Cortex of kidney (tissue), 1 donor: ENCODE measurements at places on chromosomes 11 and 22.

GRCh38 chr11:3840004-3840869 is 522 bp downstream of the RHOG start:
- no peak for DNase-seq

DNA sequence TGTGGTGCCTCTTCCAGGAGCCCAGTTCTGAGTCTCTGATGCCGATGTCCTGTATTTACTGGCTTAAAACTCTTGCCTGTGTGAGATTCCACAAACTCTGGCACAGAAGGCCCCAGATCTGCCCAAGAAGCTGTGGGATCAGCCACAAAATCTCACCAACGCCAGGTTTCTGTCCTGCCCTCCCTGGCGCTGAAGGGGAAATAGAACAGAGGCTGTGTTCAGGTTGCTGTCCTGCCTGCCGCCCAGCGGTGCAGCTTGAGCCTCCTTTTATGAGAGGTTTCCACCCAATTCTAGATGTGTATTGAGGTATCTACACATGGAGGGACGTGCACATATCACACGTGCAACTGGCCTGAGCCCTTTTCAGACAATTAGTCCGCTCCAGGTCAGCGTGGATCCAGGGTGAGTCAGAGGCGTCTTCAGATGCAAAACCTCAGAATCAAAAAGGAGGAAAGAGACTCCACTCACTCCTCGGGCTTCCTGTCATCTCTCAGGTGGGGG is 2.2 kb downstream of the TMEM80 start:
- no peak for DNase-seq

GRCh38 chr22:34113381-34113780 is 193.1 kb upstream of the LARGE1 start:
- DNase-seq: no peak

DNA sequence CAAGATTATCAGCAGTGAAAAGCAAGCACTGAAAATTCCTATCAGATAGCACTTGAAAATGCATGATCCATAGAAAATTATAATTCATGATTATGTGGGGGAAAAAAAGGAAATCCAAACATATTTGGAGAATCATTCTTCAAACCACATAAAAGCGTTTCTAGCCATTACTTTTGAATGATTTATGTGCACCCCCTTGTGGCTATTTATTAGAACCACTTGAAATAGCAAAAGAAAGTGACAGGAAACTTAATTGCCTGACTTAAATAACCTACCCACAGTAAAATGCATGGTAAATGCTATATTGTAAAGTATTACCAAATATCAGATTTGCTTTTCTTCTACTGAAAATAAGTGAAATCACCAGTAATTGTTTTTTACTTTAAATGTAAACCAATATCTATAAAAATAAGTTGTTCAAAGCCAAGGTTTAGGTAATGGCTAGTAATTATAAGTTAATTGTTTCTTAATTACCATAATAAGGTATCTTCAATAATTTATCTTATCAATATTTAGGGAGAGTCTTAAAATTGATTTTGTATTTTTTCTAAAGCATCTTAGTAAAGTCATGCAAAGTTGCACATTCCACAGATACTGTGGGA is 168.5 kb downstream of the ARHGAP42 start:
- DNase-seq: no peak

DNA sequence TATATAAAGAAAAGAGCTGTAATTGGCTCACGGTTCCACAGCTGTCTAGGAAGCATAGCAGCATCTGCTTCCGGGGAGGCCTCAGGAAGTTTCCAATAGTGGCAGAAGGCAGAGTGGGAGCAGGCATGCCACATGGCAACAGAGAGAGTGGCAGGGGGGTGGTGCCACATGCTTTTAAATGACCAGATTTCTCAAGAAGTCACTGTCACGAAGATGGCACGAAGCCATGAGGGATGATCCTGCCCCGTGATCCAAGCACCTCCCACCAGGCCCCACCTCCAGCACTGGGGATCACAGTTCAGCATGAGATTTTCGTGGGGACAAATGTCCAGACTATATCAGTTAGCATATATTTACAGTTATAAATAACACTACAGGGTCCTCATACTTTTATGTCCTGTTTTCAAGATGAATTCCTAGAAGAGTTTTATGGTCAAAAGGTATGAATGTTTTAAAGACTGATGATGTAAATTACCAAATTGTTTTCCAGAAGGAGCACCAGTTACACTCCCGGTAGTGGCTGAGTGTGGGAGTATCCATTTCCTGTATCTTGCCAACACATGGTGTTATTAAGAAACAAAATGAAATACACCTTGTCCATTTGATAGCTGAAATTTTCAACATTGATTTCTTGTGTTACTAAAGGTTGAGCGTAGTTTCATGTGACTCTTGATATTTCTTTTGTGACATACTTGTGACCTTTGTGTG is 19.2 kb downstream of the FAM118A start:
- no peak for DNase-seq

- DNase-seq: no peak
These were observed 789.9 kb downstream of the BRD1 start for GRCh38 chr22:49037701-49038245.

DNA sequence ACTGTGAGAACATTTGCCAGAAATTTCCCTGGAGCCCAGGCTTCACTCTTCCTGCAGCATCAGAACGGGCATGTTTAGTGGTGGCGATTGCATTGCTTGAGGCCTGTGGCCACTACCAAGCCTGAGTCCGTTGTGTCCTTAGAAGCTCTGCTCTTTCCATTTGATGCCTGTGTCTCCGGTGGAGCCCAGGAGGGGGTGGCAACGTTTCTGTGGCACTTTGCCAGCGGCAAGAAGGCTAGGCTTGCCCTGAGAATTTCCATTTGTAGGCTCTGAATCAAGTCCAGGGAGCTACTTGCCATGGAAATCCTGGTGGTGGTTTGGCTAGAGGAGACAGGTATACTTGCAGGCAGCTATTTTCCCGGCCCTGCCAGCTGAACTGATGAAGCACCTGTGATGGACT is 47.1 kb downstream of the ADAMTS8 start:
- DNase-seq: no peak
